Fibroblast of skin of back (primary cell): ENCODE measurements at places on chromosomes 3 and 15.

DNA sequence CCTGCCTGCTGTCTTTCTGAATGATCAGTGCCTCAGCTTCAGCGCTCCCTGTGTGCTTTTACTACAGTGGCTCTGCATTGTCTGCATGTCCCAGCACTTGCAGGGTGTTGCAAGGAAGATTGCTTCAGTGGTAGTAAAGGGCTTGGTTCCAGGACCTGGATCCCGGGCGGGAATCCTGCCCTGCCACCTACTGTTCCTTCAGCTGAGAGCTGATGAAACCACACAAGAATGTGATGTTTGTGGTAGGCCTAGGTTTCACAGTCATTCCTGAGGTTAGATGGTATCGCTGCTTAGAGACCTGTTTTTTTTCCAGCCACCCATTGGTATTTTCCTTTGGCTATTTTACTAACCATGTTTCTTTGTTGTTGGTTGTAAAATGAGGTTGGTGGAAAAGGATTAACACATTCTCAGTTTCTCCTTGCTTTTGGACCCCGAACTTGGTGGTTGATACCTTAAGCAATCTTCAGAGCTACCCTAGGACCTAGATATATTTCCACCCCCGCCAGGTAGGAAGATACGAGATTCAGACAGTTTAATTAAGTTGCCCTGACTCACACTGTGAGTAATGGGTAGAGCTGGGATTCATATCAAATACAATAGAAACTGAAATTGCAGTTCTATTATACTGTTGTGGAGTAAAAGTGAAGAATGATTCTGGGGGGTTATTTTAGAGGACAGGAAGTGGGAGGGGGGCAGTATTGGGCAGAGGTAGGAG is 11.4 kb downstream of the GPR87 start:
- peak; percentile 96 for DNase-seq

GRCh38 chr15:85094685-85095084 is 113.0 kb downstream of the PDE8A start:
- DNase-seq, result peak; percentile 36

GRCh38 chr3:128874481-128875180 is 4.8 kb upstream of the ACAD9 start:
- DNase-seq, result no peak

- no peak for DNase-seq
Observed at GRCh38 chr15:44125879-44126278, 69.2 kb downstream of the FRMD5 start.

DNA sequence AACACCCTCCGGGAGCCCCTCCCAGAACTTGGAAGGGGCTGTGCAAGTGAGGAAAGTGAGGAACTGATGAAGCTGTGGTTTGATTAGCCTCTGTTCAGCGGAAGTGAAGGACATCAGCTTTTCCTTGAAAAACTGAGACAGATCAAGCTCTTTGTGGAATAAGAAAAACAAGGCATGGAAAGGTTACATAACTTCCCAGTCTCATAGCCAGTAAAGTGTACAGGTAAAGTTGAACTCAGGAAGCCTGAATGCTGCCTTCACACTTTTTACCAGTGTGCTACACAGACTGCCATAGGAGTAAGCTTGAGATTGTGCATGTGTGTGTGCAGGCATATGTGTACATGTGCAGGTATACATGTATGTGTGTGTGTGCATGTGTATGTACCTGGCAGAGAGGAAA is 293.2 kb downstream of the FGF12 start:
- no peak for DNase-seq

- no peak for DNase-seq
Observed at GRCh38 chr15:53830707-53831386, 71.4 kb upstream of the WDR72 start.

DNA sequence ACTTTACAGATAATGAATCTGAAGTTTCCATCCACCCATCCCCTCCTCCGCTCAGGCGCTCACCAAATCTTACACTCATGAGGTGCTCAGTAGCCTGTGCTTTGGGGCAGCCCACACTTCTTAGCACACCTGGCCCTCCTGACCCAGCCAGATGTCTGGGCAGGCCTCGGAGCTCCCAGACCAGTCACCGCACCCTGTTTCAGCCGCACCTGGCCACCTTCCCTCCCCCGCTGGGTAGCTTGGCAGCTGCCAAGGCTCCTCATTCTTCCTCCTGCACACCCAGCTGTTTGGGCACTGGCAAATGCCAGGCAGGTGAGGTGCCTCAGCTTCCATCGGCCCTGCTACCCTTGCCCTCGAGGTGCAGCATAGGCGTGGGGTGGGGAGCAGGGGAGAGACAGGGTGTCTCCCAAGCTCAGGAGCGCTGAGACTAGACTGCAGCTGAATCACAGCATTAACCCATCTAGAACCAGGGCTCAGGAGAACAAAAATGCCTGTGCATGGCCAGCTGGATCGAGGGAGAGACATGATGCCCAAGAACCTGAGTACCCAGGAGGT is 45.8 kb downstream of the CDC25A start:
- DNase-seq, result no peak

- peak; percentile 43 for DNase-seq
Observed at GRCh38 chr3:157317895-157318294, 118.8 kb upstream of the PTX3 start.

DNA sequence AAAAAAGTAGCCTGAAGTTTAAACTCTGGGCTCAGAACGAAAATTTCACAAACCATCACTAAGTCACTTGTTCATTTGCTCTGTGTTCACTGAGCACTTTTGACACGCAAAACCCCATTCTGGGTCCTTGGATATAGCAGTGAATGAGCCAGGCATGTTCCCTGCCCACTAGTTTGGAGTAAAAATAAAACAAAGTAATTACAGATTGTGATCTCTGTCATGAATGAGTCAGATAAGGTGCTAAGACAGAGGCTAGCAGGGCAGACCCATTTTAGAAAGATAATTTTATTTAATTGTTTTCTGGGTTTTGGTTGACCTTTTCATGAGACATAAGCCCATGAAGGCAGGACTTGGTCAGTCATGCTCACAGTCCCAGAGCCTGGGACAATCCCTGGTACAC is 84.1 kb upstream of the ARHGEF3 start:
- DNase-seq, result no peak

GRCh38 chr3:192818126-192818525 is 90.8 kb upstream of the FGF12 start:
- DNase-seq, result no peak

- DNase-seq, result peak; percentile 15
Observed at GRCh38 chr15:80087104-80087503, 27.6 kb downstream of the ZFAND6 start.

DNA sequence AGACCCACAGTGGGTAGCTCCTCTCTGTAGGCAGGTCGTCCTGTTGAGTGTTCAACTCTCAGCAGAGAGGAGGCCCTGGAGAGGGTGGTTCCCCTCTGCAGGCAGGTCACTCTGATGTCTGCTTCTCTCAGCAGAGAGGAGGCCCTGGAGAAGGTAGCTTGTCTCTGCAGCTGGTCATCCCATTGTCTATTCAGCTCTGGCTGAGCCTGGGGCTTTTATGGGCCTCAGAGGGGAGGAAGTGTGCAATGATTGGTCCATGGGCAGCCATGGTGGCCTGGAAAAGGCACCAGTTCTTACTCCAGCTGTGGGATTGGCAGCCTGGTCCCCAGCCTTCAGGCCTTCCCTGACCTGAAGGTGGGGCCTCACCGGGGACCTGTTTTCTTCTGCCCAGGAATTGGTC is 52.9 kb downstream of the PPCDC start:
- DNase-seq, result no peak

- DNase-seq, result no peak
Observed at GRCh38 chr3:52403955-52404354, 40.9 kb downstream of the SEMA3G start.

- peak; percentile 15 for DNase-seq
Observed at GRCh38 chr3:40741729-40742128, 217.0 kb downstream of the ZNF621 start.

- DNase-seq, result peak; percentile 32
Observed at GRCh38 chr3:112136959-112137693, 4.1 kb upstream of the GCSAM start.

DNA sequence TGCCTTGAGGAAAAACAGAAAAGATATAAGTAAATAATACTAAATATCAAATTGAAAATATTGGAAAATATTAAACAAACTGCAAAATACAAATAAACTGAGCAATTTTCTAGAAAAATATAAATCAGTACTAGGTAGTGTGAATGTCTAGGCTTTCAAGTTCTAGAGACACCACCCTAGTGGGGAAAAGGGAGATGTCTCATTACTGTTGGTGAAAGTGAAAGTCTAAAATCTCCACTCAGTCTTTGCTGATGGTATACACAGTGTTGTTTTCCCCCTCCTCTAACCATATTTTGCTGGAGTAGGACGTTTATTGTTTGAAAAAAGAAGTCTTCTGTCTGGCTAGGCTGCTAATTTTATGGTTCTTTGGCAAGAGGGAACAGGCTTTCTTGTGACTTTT is 1368.9 kb downstream of the OTOL1 start:
- DNase-seq, result no peak

DNA sequence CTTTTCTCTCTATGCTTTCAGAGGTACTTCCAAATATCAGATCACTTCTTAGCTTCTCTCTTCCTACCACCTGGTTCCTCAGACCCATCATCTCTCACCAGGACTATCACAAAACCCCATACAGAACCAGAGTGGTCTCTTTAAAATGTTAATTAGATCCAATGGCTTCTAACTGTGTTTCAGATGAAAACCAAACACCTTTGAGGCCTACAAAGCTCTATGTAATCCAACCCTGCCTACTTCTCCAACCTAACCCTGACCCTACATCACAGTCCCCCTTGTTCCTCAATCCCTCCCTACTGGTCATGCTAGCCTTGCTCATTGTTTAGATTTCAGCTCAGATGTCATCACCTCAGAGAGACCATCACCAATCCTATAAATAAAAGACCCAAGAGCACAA is 34.8 kb downstream of the SUMF1 start:
- DNase-seq, result no peak

DNA sequence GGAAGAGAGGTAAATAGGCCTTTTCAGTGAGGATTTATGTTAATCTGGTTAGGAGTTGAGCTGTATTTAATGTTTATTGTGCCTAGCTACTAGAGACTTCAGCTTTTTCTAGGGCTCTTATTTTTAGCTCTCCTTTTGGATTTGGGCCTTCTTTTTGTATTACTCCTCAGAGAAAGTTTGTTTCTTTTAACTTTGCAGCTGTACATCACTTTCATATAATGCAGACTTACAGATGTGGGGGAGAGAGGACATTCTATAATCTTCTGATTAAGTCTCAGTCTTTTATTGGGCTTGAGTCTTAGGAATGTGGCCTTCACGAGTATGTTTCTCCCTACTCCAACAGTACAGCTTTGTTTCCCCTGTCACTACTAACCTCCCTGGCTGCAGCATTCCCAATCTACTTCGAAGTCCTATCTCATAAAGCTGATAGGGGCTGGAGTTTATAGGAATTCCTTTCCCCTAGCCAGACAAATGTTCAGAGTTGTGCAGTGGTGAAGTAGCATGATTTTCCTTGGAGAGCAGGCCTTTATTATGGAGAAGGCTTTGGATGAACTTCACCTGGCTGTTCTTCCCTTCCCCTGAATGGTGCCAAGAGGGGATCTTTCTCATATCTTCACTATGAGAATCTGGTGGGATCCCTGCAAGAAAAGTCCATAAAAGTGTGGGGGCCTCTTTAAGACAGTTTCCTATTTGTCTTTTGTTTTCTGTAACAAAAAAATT is 82.2 kb upstream of the CBLB start:
- no peak for DNase-seq

DNA sequence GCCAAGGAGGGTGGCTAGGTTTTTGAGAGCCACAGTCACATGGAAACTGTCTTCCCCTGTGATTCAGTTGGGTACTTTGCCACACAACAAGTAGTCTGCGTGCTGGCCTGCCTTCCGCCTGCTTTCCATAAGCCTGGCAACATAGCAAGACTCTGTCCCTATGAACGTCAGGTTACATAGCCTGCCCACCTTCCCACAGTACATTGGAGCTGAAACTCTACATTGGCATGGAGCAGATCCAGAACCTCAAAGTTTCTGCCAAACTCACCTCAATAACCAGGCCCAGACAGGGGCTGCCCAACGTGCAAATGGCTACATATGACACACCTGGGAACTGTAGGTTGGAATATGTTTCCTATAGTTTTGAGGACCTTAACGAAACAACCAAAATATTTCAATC is 140.6 kb upstream of the PRICKLE2 start:
- no peak for DNase-seq

DNA sequence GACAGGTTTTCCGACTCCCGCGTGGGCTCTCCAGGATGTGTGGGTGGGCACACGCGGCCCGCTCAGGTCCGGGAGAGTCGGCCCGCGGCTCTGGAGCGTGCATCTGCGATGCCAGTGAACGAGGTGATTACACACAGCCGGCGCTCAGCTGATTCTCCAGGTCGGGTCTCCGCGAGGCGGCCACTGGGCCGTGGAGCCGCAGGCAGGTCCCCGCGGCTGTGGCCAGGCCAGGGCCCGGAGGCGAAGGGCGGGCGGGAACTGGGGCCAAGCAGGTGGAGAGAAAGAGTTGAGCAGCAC is 13.2 kb downstream of the PAK6 start:
- no peak for DNase-seq

- no peak for DNase-seq
Observed at GRCh38 chr3:62667714-62668113, 207.5 kb downstream of the CADPS start.

DNA sequence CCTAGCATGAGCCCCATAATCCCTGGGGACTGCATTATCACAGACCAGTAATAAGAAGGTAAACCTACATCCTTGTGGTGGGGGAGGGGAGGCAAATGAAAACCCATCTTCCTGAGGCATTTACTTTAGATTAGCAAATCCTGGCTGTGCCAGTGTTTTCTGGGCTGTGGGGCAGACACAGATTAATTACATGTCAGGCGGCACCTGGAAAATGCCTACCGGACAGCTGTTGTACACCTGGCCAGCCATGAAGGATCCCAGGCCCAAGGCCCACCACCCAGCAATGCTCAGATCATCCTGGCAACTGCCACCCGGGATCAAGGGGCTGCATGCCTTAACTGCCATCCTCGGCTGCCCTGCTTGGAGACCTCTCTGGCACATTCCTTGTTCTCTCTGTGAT is 59.1 kb upstream of the RASA2 start:
- DNase-seq, result no peak

DNA sequence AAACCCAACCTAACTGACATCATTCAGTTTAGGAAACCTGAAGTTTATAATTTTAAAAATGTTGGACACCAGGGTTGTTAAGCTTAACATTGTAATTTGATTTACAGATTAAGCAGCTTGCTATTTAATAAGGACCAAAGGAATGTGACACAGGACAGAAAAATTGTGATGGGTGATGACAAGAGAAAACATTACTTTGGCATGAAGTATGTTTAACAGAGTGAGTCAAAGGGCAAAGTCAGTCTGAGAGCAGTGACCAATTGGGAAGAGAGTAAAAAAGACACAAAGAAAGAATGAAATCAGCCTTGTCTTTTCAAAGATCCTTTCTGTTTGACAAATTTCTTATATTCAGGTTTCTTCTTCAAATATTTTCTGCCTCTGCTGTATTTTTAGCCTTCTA is 1301.6 kb downstream of the SI start:
- DNase-seq, result peak; percentile 16

DNA sequence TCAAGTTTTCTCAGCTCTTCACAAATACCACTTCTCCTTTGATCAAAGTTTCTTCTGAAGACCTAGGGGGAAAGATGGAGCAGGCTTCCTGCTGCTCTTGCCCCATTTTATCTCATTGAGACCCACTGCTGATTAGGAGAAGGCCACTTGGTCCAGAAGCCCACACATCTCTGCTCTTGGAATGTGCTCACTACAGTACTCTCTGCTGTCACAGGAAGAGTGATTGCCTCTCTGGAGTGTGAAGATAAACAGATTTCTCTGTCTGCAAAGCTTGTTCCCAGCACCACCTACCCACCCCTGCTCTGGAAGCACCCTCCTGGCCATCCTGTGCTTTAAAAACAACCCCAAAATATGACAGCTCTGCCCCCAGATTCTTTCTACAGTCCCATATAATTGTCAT is 41.3 kb upstream of the PRTG start:
- no peak for DNase-seq
